SK-N-MC (cell line): ENCODE measurements at places on chromosomes 12 and 14.

DNA sequence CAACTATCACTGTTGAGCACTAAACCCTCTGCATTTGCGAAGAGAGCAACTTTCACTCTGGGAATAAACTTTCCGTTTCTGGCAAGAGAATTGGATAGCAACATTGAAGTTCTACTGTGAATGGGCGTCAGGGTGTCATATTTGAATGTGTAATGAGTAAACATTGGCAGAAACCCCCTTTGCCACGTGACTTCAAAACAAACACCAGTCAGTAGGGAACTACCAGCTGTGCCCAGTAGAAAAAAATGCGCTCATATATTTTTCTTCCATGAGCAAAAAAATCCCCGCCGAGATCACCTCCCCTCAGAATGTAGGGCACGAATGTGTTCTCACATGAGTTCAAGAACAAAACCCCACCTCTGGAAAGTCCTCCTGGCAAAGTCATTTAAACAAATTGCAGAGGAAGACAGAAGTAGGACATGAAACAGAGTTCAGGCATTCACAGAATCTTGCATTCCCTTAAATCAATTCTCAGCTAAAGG, 80.6 kb downstream of the BTG1 start:
- no peak for DNase-seq

DNA sequence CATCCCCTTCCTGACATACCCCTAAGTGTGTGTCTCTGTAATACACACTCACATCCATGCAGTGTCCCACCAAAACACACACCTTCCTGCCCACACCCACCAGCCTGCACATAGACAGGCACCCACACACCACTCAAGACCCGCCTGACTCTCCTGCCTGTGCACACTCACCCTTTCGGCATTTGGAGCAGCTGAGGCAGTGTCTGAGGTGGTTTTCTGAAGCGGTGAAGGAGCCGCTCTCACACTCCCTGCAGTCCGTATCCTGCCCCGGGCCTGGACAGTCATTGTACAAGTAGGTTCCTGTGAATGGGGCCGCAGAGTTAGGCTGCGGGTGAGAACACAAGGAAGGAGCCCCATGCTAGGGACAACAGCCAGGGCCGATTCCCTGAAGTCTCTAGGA, 8.3 kb downstream of the TNFRSF1A start:
- no peak for DNase-seq

DNA sequence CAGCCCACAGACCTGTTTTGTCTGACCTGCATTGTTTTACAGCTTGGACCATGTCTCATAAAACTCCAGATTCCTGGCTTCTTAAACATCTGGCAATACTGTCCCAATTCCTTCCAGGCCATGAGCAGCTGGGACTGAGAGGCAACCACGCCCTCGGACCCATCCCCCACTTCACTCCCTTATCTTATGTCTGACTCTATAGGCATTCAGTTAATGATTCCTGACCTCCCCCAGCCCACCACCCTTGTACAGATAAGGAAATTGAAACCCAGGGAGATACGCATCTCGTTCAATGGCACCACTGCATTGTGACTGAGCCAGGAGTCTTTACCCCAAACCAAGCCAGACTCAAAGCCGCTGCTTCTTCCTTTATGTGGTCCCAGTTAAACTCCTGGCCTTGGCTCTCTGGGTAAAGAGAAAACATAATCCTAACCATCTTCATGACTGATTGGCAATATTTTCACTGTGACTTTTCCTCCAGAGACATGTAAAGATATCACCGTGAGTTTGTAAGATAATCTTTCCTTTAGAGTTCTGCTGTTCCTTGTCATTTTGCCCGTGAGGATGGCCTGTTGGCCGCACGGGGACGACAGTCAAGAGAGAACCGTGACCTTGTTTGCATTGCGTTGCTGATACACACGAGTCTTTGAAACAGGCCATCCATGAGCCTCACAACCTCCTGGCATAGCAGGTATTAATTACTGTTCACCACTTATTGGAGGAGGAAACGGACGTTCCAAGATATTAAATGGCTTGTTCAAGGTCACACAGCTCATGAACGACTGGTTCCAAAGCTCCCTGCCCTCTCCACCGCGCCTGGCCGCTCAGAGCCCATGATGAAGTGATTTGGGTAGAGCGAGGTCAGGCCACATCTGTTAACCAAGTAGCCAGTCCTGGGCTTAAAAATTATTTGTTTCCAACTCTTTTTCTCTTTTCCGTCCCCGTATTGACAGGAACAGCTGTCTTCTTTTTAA, 39.4 kb downstream of the MAP1LC3B2 start:
- DNase-seq, result no peak

- DNase-seq, result no peak
Measured at GRCh38 chr14:67889455-67889854, 69.9 kb downstream of the RAD51B start.

DNA sequence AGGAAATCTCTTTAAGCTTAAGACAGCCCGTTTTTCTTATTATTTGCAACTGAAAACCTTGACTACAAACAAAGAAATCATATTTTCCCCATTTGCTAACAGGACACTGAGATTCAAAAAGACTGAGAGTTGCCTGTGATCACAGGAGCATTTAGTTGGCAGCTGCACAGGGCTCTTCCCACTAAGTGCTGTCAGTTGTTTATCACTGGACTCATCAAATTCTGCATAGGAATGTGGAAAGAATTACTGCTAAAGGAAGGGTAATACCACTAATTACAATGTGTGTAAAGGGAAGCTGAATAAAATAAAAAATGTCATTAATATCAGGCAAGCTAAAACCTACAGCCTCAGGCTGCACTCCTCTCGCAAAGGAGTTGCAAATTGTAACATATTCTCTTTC, 226.4 kb downstream of the NELL2 start:
- DNase-seq, result no peak
